Metanephros (tissue), 2 donors: ENCODE measurements at places on chromosomes 5 and 9. TPM values are rescaled to one million over a fixed set of nuclear protein-coding genes. Genes with fewer than 3 reads are reported as not detected.

DCANP1 gene
- not detected for total RNA-seq

SPINK13 gene
- total RNA-seq: not detected

SLC34A1 gene
- total RNA-seq: 166 TPM

GARIN3 gene
- total RNA-seq: not detected

PDLIM4 gene
- 25.9 TPM for total RNA-seq

ZDHHC11B gene
- total RNA-seq: 3.0 TPM

TRIM7 gene
- 5.5 TPM for total RNA-seq

MYMK gene
- 2.8 TPM for total RNA-seq
